ENCODE measurements at places on chromosomes 3 and 15.

DNA sequence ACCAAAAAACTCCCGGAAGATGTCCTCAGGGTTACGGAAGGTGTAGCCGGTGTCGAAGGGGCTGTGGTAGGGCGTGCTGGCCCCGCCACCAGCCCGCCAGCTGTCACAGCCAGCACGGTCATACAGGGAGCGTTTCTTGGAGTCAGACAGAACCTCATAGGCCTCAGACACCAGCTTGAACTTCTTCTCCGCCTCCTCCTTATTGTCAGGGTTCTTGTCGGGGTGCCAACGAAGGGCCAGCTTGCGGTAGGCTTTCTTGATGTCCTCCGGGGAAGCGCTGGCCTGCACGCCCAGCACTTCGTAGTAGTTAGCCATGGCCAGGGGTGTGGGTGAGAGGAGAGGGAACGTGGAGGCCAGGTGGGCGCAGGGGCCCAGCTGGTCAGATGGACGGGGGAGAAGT, 3.8 kb downstream of the DNAJB8 start:
- DNase-seq: no peak

DNA sequence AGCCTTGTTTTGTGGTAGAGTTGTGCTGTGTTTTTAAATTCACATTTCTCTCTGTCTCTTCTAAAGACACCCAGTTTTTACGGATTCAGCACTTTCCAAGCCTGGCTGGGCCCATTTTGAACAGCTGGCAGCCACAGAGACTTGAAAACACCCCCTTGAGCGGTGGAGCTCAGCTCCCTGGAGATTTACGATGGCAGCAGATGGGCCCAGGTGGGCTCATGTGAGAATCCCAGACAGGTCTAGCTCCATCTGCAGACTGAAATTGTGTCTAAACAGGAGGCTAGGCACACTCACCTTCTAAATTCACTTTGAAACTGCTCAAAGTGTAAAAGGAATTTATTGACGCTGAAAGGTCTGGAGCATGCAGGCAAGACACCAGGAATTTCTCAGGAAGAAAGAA, 232.0 kb upstream of the HES1 start:
- no peak for DNase-seq

GRCh38 chr3:157906627-157907026, 199.6 kb downstream of the SHOX2 start:
- no peak for DNase-seq

DNA sequence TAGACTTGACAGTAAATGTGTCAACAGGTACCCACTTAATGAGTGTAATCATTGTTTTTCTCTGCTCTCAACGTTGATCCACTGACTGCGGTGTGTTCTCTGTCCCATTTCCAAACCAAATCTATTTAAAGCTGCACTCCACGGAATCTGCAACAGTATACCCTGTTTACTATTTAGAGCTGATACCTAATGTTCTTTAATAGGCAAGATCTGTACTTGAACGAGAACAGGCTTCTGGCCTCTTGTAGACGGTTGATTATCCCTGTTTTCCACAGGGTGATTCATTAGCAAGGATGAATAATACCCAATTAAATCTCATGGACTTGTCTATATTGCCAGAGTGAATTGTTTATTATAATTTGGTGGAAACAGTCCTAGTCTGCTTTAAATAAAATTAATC, 189.9 kb downstream of the LPP start:
- no peak for DNase-seq

DNA sequence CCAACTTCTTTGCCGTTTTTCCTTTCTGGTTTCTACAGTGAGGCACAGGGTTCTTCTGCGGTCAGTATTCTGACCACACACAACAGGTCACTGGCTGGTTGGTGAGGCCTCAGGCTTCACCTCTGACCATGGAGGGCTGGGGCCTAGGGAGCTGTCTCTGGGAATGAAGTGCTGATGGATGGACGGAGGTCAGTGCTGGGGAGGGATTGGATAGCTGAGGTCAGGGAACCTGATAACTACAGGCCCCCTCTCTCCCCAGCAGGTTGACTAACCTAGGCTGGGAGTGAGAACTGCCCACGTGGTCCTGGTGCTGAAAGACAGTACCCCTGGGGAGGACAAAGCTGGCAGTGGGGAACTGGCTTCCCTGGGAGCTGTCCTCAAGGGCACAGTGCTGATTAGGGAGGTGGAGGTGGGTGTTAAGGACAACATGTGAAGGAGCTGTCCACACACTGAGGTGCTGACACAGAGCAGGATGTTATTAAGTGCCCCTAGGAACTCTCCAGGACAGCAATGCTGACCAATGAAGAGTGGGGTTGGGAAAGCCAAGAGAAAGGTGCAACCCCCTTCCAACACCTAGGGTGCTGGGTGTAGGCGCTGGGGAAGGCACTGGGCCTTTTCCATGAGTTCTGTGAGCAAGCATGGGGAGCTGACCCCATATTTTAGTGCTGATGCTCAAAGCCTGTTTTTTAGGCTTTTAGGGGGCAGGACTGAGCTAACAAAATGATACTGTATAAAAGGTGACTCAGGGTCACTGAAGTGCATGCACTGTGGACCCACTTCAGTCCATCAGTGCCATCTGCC, 45.2 kb downstream of the ATP2B2 start:
- peak; percentile 50 for DNase-seq

GRCh38 chr15:51726302-51727073, 11.0 kb downstream of the LYSMD2 start:
- DNase-seq: no peak

GRCh38 chr3:113212844-113213375, 1.6 kb downstream of the BOC start:
- no peak for DNase-seq

DNA sequence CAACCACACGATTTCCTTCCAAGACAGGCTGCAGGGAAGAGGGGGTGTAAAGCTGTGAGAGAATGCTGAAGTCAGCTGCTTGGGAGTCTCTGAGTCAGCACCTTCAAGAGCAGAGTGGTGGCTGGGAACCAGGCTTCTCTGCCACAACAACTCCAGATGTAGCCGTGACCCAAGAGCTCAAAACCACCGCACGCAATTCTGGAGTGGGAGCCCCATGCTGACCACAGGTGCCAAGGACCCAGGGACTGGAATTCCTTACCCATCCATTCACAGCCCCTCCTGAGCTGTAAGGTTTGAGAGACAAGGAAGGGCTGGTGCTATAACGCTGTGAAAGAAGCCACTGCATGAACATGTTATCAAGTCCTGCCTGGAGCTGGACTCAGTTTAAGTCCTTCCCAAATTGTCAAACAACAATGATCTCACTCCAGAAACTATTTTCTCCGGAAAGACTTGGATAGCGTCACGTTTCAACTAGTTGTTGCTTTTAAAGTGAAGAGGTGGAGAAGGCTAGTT, 61.4 kb downstream of the UMPS start:
- DNase-seq: no peak

DNA sequence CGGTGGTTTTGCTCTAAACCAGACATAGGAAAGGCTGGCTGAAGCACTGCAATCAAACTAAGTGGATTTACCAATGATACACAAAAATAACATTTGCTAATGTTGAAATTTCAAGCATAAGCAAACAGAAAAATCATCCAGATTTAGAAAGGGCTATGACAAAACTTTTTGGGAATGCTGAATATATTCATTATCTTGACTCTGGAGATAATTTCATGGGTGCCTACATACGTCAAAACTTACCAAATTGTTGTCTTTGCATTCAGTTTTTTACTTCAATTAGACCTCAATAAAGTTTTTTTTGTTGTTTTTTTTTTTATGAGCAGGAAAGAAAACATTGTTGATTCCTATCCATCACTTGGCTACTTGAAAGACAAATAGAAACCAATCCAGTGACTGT, 140.8 kb downstream of the NR2E3 start:
- no peak for DNase-seq

DNA sequence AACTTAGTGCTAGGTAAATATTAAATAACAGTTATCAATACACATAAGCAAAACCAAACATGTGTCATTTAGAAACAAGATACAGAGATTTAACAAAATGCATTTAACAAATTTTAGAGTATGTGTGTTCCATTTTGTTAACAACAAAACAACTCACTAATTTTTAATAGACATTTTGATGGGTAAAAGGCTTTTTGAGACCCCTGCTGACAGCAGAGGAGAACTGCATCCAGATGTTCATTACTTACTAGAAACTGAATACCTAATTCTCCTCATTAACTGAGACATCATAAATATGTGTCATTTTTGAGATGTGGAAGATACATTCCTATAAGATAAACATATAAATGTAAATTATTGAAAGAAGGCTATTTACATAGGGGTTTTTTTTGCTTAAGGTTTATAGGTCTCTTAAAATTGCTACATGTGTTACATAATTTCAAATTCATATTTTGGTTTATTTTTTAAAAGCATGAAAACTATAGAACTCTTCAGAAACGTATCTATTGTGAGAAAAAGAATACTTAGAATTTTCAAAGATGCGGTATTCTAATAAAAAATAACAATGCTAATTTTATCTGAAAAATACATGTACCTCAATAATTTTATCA, 1009.8 kb downstream of the TUSC7 start:
- DNase-seq: no peak

- DNase-seq: no peak
Observed at GRCh38 chr3:73419179-73419803, 205.4 kb downstream of the PDZRN3 start.

- DNase-seq: no peak
Observed at GRCh38 chr3:60216462-60217075, 1034.7 kb downstream of the FHIT start.

- DNase-seq: peak; percentile 44
Observed at GRCh38 chr3:48919215-48920138, 835 bp downstream of the ARIH2 start.

DNA sequence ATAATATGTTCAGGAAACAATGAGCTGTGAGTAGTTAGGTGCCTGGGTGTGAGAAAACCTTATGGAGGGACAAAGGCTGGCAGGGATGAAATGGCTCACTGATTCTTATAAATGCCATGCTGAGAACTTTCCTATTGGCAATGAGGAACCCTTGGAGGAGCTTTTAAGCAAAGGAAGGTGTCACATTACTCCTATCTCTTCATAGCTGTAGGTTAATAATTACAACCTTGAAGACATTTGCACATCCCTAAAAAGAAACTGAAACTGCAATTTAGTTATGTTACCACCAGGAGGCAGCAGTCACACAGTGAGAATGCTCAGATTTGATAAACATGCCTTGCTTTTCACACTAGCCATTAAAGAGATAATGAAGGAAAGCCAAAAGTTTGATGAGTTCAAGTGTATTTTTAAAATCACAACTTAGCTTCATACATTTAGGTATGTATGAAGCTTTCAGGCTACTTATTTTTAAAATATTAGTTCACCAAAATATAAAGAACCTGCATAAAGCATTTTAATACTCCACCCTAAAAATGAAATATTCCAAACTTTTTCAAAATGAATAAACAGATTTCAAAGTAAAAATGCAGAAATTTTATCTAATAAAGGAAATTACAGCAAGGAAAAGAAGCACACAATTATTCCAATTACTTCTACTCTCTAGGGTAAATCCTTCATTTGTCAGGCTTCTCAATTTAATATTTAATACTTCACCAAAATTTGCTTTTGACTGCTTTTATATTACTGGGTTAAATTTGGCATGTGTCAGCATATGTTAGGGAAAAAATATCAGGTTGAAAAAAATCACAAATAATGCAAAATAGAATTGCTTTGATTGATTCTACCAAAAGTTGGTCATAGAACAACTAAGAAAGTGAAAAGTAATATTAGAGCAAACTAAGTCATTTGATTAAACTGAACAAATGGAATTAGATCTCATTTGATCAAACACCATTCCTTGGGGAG, 136.9 kb upstream of the SLC2A2 start:
- no peak for DNase-seq

GRCh38 chr15:75676688-75677464, 29.2 kb downstream of the SNX33 start:
- DNase-seq: no peak

GRCh38 chr3:119810018-119810435, 28.1 kb downstream of the NR1I2 start:
- peak; percentile 41 for DNase-seq

- DNase-seq: no peak
Observed at GRCh38 chr3:168325684-168326083, 230.0 kb upstream of the GOLIM4 start.

GRCh38 chr15:96327155-96327741, 3.3 kb upstream of the NR2F2 start:
- DNase-seq: no peak

GRCh38 chr15:92611995-92612745, 43.4 kb downstream of the FAM174B start:
- DNase-seq: no peak

- no peak for DNase-seq
Observed at GRCh38 chr3:125191730-125192129, 20.8 kb downstream of the SLC12A8 start.

GRCh38 chr3:49461443-49462171, 8.5 kb upstream of the DAG1 start:
- DNase-seq: no peak

- no peak for DNase-seq
Observed at GRCh38 chr3:102670986-102671385, 236.2 kb downstream of the ZPLD1 start.

DNA sequence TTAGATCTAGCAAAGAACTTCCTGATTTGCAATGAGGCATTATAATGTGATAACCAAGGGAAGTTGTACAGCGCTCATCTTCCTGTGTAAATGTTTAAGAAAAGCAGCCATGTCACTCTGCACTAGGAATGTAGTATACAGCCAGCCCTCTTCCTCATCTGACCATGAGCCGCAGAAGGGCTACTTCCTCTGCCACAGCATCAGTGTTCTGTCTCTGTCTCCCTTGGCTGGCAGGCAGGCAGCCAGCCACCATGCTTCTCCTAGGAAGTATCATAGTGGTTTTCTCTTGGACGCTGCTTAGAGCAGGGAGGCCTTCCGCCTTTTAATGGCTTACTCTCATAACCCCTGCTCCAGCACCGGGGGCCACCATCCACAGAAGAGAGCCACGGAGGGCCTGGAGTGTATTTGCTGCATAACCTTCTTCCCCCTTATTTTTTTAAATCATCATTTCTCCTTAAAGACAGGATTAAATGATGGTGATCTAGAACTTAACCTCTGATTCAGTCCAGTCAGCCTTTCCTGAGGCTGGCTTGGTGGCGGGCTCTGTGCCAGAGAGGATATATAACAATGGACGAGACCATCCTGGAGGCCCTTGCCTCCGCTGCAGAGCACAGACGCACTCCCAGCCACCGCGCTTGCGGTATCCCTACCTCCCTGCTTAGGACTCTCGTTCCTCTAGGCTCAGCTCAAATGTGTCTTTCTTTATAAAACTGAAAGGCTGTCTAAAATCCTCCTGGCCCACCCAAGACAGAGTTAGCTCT, 57.3 kb upstream of the PLXNA1 start:
- DNase-seq: no peak

- DNase-seq: no peak
Observed at GRCh38 chr3:85781806-85782205, 823.0 kb downstream of the CADM2 start.
